ENCODE measurements at places on chromosomes 5 and 9.

- no peak for DNase-seq
These were observed 51.6 kb upstream of the SARDH start for GRCh38 chr9:133789778-133790177.

- DNase-seq, result no peak
These were observed 7.2 kb downstream of the S1PR3 start for GRCh38 chr9:88998503-88998902.

GRCh38 chr9:100426189-100426529 lies 784 bp upstream of the MSANTD3 start:
- DNase-seq, result no peak

GRCh38 chr5:159905496-159905895 lies 10.8 kb upstream of the ADRA1B start:
- no peak for DNase-seq

GRCh38 chr9:116671605-116672004 lies 15.5 kb upstream of the TRIM32 start:
- DNase-seq, result no peak

- DNase-seq, result no peak
These were observed 1.2 kb downstream of the LCN15 start for GRCh38 chr9:136762915-136763648.

- DNase-seq, result no peak
These were observed 1726.5 kb downstream of the MAT2B start for GRCh38 chr5:165231821-165232508.

- DNase-seq, result no peak
These were observed 28.5 kb downstream of the TBC1D2 start for GRCh38 chr9:98226957-98227356.

GRCh38 chr5:2746561-2747032 lies 4.9 kb downstream of the IRX2 start:
- DNase-seq, result no peak
